ENCODE measurements at places on chromosomes 3 and 15. TPM values are rescaled to one million over a fixed set of nuclear protein-coding genes. Genes with fewer than 3 reads are reported as not detected.

DNA sequence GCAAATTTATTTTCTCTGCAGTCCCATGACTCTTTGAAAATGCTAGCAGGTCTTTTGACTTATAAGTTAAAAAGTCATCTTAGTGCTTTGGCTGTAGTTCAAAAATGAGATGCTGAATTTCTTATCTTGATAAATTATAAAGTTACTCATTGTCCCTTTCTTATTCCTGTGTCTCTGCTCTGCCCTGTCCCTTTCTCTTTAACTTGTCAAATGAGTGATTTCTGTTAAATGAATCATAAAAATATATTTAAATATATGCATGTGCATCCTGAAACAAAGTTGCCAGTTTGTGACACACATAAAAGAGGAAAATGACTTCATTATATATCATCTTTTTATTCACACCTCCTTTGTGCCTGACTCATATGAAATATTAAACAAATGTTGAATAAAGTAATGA, 1097.3 kb upstream of the EPHA6 start:
- H3K4me3 ChIP-seq: no peak overlapping the region
- no peaks in the 10 kb centered on the region for H3K36me3 ChIP-seq
- peaks cover 8% of the 10 kb centered on the region for H3K4me1 ChIP-seq
- H3K27me3 ChIP-seq: no peaks in the 10 kb centered on the region
- DNase-seq: no peak

GRCh38 chr15:63145426-63145825, 11.9 kb downstream of the RPS27L start:
- no peak for DNase-seq
- H3K36me3 ChIP-seq: peaks cover 9% of the 10 kb centered on the region
- peaks cover 4% of the 10 kb centered on the region for H3K4me1 ChIP-seq
- no peak overlapping the region for H3K27ac ChIP-seq

The ASB14 gene
- not detected for total RNA-seq

The MFAP1 gene
- total RNA-seq: 29.2 TPM

The CHL1 gene
- 35.5 TPM for total RNA-seq

The UTS2B gene
- total RNA-seq: not detected

DNA sequence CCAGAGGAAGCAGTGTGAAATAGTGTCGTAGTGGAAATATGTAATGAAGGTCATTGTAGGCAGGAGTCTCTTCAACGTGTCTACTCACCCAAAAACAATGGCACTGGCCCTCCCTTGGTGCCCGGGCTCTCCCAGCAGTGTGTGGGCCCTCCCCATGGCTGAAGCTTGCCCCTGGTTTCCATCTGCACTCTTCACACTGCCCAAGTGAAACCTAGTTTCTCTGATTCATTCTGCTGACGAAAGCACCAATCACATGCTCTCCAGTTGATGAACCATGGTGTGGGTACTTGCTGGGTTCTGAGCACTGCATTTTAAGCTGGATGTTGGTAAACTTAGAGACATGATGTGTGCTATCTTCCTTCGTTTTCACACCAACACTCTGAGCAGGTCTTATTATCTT, 61.0 kb upstream of the AGBL1 start:
- H3K4me3 ChIP-seq: no peak overlapping the region

- no peak for DNase-seq
- H3K4me1 ChIP-seq: peaks cover 13% of the 10 kb centered on the region
- no peaks in the 10 kb centered on the region for H3K36me3 ChIP-seq
- H3K4me3 ChIP-seq: peak overlapping the region; percentile 97
Measured at GRCh38 chr15:49154799-49155109, 645 bp downstream of the COPS2 start.

GRCh38 chr3:24492971-24493551, 1.6 kb downstream of the THRB start:
- peak overlapping the region; percentile 90 for H3K4me3 ChIP-seq
- H3K27ac ChIP-seq: no peak overlapping the region
- peaks cover 2% of the 10 kb centered on the region for H3K4me1 ChIP-seq
- H3K36me3 ChIP-seq: no peaks in the 10 kb centered on the region

The ALDH1A2 gene
- not detected for total RNA-seq

GRCh38 chr3:190116551-190117067, 4.1 kb downstream of the P3H2 start:
- H3K27me3 ChIP-seq: peaks cover 6% of the 10 kb centered on the region
- H3K36me3 ChIP-seq: no peaks in the 10 kb centered on the region
- H3K27ac ChIP-seq: no peak overlapping the region
- no peak for DNase-seq
- no peaks in the 10 kb centered on the region for H3K4me1 ChIP-seq

The SLC7A14 gene
- total RNA-seq: 6.2 TPM

DNA sequence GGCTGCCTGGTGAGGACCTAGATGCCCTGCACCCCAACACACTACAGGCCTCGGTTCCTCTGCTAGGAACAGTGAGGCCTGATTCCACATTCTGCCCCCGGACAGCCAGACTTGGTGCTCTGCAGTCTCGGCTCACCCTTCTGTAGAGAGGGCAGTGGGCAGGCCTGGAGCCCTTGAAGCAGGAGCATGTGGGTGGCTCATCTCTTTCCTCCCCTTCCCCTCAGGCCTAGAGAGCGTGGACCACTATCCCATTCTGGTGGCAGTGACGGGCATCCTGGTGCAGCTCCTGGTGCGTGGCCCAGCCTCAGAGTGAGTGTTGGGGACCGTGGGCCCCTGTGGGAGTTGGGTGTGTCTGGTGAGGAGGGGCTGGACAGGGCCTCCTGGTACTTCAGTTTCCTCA, 3.3 kb downstream of the AMIGO3 start:
- no peaks in the 10 kb centered on the region for H3K36me3 ChIP-seq
- peaks cover 9% of the 10 kb centered on the region for H3K4me1 ChIP-seq
- no peak for DNase-seq
- H3K27me3 ChIP-seq: peaks cover 24% of the 10 kb centered on the region
- no peak overlapping the region for H3K27ac ChIP-seq

DNA sequence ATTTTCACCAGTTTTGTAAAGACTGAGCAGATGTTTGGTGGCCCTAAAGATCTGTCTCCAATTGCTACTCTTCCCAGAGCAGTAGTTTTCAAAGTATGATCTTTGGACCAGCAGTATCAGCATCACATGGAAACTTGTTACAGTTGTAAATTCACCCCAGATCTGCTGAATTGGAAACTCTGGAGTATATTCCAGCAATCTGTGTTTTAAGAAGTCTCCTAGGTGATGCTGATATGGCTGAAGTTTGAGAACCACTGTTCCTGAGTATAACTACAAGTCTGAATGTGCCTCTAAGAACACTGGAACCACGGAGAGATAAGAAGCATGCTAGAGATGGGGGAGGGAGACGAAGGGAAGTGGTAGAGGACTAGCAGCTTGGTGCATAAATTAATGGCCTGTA, 45.7 kb downstream of the NUDT16 start:
- H3K27ac ChIP-seq: no peak overlapping the region
- H3K4me1 ChIP-seq: no peaks in the 10 kb centered on the region
- H3K4me3 ChIP-seq: no peak overlapping the region
- no peaks in the 10 kb centered on the region for H3K36me3 ChIP-seq
- peaks cover 4% of the 10 kb centered on the region for H3K27me3 ChIP-seq
- no peak for DNase-seq

DNA sequence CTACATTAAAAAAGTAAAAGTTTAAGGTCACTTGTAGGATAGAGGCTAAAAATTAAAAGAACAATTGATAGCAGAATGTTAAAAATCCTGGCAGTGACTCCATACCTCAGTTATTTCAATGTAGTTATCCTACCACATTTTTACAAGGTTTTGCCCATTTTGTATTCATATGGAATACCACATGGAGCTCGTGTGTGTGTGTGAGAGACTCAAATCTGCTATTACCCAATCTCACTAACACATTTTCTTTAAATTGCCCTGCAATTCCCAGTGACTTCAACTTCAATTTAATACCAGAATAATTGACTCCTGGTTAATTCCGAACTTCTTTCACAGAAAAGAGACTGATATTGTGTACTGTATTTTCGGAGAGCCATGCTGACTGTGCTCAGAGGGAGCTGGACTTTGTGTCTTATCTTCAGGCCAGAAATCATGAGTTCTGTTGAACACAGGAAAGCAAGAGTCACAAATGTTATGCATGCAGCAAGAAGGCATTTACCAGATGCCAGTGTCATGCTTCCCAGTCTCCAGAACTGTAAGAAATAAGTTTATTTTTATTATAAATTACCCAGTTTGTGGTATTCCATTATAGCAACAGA, 529.0 kb upstream of the NECTIN3 start:
- no peaks in the 10 kb centered on the region for H3K4me1 ChIP-seq
- no peaks in the 10 kb centered on the region for H3K27me3 ChIP-seq
- H3K27ac ChIP-seq: no peak overlapping the region
- no peaks in the 10 kb centered on the region for H3K36me3 ChIP-seq

DNA sequence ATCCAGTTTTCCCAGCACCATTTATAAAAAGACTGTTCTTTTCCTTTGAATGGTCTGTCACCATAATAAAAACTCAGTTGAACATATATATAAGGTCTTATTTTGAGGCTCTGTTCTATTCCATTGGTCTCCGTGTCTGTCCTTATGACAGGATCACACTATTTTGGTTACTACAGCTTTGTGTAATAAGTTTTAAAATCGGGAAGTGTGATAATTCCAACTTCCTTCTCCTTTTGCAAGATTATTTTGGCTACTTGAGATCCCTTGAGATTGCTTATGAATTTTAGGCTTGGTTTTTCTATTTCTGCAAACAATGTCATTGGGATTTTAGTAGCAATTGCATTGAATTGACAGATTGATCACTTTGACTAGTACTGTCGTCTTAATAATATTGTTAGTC, 35.7 kb downstream of the SACM1L start:
- H3K4me1 ChIP-seq: peaks cover 23% of the 10 kb centered on the region
- H3K27ac ChIP-seq: no peak overlapping the region
- no peak overlapping the region for H3K4me3 ChIP-seq
- no peak for DNase-seq

The MAPK6 gene
- total RNA-seq: 109 TPM

GRCh38 chr3:108394563-108394962, 98.2 kb downstream of the HHLA2 start:
- H3K4me3 ChIP-seq: no peak overlapping the region
- H3K36me3 ChIP-seq: no peaks in the 10 kb centered on the region
- peaks cover 7% of the 10 kb centered on the region for H3K4me1 ChIP-seq

The BCHE gene
- 4.0 TPM for total RNA-seq

GRCh38 chr15:97410897-97411575, 549.5 kb upstream of the ARRDC4 start:
- H3K27ac ChIP-seq: no peak overlapping the region
- no peak overlapping the region for H3K4me3 ChIP-seq
- peaks cover 2% of the 10 kb centered on the region for H3K27me3 ChIP-seq
- H3K4me1 ChIP-seq: no peaks in the 10 kb centered on the region

GRCh38 chr15:42363487-42363886, 4.2 kb downstream of the CAPN3 start:
- DNase-seq: no peak
- H3K36me3 ChIP-seq: no peaks in the 10 kb centered on the region
- H3K4me1 ChIP-seq: peaks cover 2% of the 10 kb centered on the region
- H3K4me3 ChIP-seq: no peak overlapping the region
- no peak overlapping the region for H3K27ac ChIP-seq
- peaks cover 3% of the 10 kb centered on the region for H3K27me3 ChIP-seq

- no peak overlapping the region for H3K27ac ChIP-seq
- H3K36me3 ChIP-seq: no peaks in the 10 kb centered on the region
- DNase-seq: no peak
- peaks cover 5% of the 10 kb centered on the region for H3K4me1 ChIP-seq
- H3K4me3 ChIP-seq: no peak overlapping the region
- no peaks in the 10 kb centered on the region for H3K27me3 ChIP-seq
Measured at GRCh38 chr3:99974989-99975388, 139.3 kb downstream of the FILIP1L start.

- H3K36me3 ChIP-seq: peaks cover under 1% of the 10 kb centered on the region
- H3K4me3 ChIP-seq: no peak overlapping the region
- no peak for DNase-seq
- H3K27me3 ChIP-seq: peaks cover 9% of the 10 kb centered on the region
- no peaks in the 10 kb centered on the region for H3K4me1 ChIP-seq
Measured at GRCh38 chr15:100107151-100107550, 234.6 kb downstream of the ADAMTS17 start.

- H3K27me3 ChIP-seq: peaks cover 12% of the 10 kb centered on the region
- peaks cover 13% of the 10 kb centered on the region for H3K4me1 ChIP-seq
Measured at GRCh38 chr15:29103824-29104565, 165.6 kb downstream of the NSMCE3 start.

GRCh38 chr3:25412269-25412668, 15.8 kb upstream of the RARB start:
- no peaks in the 10 kb centered on the region for H3K27me3 ChIP-seq
- DNase-seq: no peak
- no peak overlapping the region for H3K4me3 ChIP-seq
- H3K4me1 ChIP-seq: peaks cover 9% of the 10 kb centered on the region
- peaks cover under 1% of the 10 kb centered on the region for H3K36me3 ChIP-seq
- no peak overlapping the region for H3K27ac ChIP-seq

The ALS2CL gene
- total RNA-seq: 0.51 TPM

The TMEM207 gene
- not detected for total RNA-seq

- DNase-seq: no peak
- H3K4me1 ChIP-seq: no peaks in the 10 kb centered on the region
- peaks cover 7% of the 10 kb centered on the region for H3K27me3 ChIP-seq
- no peaks in the 10 kb centered on the region for H3K36me3 ChIP-seq
- no peak overlapping the region for H3K4me3 ChIP-seq
- no peak overlapping the region for H3K27ac ChIP-seq
Measured at GRCh38 chr3:194352667-194353246, 1.6 kb upstream of the CPN2 start.

The CPN2 gene
- total RNA-seq: not detected

DNA sequence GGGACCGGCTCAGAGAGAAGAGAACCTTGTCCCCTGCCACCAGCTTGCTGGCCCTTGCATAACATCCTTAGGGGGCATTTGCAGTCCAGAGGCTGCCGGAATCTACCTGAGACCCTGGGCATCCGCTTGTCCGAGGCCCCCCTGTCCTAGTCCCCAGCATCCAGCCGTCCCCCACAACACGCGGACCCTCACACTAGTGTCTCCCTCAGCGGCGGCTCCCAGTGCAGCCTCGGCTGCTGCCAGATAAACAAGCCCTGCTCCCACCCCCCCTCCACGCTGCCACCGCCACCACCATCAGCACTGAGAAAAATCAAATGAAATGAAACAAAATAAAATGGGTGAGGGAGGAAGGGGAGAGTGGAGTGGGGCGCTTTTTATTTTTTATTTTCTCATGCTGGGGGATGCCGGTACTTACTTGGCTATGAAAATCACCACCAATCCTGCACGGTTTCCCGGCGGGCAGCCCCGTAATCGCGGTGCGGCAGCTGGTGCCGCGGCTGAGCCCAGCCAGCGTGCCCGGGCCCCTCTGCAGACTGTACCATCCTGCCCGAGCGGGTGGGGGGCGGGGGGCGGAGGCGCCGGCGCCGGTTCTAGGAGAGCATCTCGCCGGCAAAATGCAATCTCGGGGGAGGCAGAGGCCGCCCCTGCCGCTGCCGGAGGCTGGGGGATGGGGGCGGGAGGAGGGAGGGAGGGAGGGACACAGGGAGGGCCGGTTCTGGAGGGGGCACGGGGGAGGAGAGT, at the start of gene ATP2B2:
Gene ATP2B2, minus strand, starts transcription at position 537 of the 741 bp plus-strand sequence. CDS start 56,043 bp downstream, outside the sequence.
- peak within 1 kb of the TSS; percentile 81 for H3K4me3 ChIP-seq
- H3K4me1 ChIP-seq: peaks cover 6% of the 10 kb centered on the region
- H3K36me3 ChIP-seq: no peaks in the 10 kb centered on the region
- peak within 1 kb of the TSS; percentile 48 for H3K27ac ChIP-seq

The LYZL4 gene
- not detected for total RNA-seq

- no peaks in the 10 kb centered on the region for H3K27me3 ChIP-seq
- H3K27ac ChIP-seq: peak overlapping the region; percentile 46
- H3K4me1 ChIP-seq: peaks cover 16% of the 10 kb centered on the region
- DNase-seq: no peak
- no peak overlapping the region for H3K4me3 ChIP-seq
Measured at GRCh38 chr3:105513886-105514285, 147.2 kb downstream of the ALCAM start.

Measured in glutamatergic neuron (in vitro differentiated cells).